ENCODE measurements at places on chromosomes 2 and 18.

- no peak for DNase-seq
Measured at GRCh38 chr2:174005801-174006419, 40.7 kb upstream of the SP3 start.

DNA sequence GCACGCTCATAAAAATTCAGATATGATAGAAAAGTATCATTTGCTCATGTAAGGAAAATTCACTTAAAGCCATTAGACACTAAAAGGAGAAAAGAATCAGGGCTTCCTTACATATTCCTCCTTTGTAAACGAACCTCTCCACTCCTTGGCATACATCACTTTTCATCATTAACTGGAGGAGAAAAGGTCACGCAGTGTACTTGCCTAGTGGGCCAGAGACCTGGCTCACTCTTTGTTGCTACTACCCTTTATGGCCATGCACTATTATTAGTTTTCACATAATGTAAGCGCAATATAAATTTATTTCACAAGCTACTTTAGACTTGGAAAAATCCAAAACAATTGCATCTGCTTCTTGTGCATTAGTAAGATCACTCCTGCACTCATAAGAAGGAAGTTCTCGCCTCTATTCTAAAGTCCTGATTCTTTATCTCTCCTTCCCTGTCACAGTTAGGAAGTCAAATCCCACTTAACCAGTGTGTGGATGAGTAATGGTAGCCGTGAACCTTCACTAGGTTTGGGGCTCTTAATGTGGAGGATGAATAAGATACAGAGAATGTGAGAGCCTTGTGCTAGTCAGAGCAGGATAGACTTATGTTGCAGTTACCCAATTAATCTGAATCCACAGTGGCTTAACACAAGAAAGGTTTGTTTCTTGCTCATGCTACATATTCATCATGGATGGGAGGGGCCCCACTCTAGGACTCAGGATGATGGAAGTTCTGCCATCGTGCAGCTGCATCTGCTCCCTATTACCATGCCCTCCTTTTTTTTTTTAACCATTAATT, 115.0 kb upstream of the GLS start:
- no peak for DNase-seq

DNA sequence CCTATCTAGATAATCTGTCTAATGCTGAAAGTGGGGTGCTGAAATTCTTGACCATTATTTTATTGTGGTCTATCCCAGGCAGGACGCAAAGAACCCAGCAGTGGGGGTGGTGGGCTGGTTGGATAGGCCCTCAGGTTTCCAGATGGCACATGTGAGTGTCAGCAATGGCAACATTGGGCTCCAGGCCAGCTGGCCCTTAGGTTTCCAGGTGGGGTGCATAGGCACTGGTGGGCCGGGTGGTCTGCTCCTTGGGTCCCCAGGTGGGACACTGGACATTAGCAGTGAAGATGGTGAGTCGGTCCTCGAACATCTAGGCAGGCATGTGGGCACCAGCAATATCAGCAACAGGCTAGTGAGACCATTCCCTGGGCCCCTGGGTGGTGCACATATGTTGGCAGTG, 680.3 kb upstream of the ACVR2A start:
- DNase-seq, result no peak

DNA sequence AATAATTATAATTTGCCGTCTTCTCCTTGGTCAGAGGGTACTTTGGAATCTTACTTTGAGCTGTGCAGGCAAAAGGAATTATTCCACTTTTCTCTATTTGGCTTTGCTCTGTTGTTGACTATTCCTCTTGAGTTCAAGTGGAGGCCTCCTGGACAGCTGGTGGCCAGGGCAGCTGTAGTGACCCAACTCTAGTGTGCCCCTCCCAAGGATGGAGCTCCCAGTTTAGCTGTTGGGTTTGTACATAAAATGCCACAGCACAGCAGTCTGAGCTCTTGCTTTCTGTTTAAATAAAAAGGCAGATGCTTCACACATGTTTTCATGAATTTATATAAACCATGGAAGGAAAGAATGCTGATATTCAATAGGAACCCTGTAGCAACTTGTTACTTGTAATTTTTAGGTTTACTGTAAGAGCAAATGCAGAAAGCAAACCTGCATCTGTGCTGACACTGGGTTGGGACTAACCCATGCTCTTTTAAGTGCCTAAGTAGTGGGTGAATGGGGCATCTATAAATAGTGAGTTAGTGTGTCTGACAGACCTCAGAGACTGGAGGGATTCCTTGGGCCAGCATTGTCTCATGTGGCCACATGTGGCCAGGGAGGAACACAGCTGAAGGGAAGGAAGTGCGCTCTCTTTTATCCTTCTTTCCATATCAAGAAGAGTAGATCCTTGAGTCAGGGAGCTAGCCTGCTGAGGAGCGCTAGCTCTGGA, 121.8 kb downstream of the FHOD3 start:
- no peak for DNase-seq

- DNase-seq, result no peak
Measured at GRCh38 chr2:35454966-35455638, 900.5 kb upstream of the CRIM1 start.

DNA sequence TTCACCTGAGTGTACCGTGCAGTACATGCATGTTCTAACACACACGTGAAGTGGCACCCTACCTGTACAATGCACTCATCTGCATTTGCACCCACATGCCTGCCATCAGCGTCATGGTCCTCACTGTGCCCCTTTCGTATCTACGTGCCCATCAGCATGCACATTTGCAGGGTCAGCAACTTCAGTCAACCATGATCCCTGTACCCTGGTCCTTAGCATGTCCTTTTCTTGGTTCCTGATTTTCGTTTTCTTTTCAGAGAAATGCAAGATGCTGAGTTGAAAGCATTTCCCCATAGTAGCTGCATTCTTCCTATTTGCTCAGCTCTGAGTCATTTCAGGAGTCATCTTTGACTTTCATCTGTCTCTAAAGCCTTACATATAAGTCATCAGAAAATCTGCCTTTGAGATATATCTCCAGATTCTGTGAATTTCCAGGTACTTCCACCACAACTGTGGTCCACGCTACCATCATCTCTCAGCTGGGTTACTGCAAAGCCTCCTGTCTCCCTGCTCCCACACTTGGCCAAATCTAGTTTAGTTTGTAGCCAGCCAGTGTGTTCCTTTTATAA, 14.7 kb upstream of the PUM2 start:
- no peak for DNase-seq

DNA sequence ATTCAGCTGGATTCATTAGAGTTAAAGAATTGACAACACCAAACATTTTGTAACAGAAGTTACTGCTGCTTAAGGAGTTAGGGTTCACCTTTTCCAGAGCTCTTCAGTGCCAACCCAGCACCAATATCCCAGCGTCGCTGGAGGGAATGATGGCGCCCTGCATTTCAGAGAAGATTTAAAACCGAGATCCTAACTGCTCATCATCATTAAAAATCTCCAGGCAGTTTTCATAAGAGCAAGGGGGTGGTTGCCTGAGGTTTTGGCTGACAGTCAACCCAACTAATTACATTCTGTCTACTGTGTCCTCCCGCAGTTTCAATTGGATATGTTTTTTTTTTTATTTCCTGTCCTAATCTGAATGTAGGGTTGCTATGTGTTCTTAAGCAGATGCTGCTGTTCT, 509.6 kb upstream of the TCF4 start:
- no peak for DNase-seq

DNA sequence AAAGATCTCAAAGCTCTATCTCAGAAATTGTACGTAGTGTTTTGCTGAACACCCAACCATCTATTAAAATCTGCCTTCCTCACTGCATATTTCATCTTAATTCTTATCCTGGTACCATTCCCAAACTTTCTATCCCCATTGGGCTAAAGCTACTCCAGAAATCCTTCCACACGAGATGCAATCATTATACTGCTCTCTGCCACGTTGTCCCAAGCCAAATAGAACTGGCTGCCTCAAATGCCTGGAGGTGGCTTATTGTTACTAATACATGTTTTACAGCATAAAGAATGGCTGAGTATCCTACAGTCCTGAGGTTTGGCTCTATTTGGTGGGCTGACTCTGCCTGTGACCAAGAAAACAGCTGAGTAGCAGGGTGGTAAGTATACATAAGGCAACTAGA, 306.0 kb upstream of the ACVR2A start:
- DNase-seq, result no peak

- DNase-seq, result no peak
Measured at GRCh38 chr2:121235542-121235941, 49.5 kb downstream of the TFCP2L1 start.

GRCh38 chr2:184125867-184126266, 472.5 kb upstream of the ZNF804A start:
- DNase-seq, result no peak

GRCh38 chr18:68564961-68565360, 149.9 kb downstream of the TMX3 start:
- no peak for DNase-seq

GRCh38 chr18:22391407-22392345, 26.0 kb downstream of the CTAGE1 start:
- no peak for DNase-seq

- no peak for DNase-seq
Measured at GRCh38 chr18:45712061-45712460, 11.9 kb upstream of the SLC14A1 start.

DNA sequence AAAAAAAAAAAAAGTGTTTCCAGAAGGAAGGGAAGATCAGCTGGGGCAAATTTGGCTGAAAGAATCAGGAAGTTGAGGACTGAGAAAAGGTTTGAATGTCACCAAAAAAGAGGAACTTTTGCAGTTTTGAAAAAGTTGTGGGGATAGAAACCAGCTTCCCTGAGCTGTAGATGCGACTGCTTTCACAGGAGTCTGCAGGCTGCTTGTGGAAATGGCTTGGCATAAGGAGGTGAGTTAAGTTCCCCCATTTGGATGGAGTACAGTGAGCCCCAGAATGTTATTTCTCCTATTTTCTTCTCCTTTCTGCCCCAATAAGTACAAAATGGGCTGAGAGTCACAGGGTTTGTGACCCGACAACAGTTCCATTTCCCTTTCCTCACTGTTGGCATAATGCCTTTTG, 16.5 kb upstream of the ME2 start:
- DNase-seq, result no peak

DNA sequence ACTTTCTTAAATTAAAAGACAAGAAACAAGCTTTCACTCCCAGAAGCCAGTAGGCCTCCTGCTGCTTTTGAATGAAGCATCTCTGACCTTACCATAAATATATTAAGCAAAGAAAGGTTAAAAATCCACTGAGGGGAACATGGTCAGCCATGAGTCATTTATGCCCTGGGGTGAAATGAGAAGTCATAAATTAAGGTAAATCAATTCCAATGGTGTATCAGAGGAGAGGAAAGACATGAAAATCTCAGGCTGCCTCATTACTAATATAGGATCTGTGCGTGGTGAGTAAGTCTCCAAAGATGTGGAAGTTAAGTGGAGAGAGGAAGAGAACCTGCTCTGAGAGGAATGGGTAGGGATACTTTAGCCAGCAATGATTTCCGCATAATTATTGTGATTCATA, 292.3 kb upstream of the CHAC2 start:
- no peak for DNase-seq

DNA sequence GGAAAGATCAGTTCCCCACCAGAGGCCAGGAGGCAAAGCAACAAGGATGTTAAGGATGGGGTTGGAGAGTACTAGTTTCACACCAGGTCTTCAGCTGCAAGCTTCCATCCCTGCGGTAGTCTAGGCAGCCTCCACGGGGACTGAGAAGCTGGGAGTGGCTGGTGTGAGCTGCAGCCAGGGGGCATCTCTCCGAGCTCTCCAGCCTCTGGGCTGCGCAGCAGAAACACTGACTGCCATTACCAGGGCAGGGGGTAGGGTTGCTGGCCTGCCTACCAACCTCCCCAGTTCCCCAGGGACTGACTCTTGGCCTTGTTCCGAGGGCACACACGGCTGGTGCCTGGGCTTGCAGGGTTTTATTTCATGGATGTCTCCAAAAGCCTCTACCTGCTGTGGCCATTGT, 15.9 kb downstream of the GATA6 start:
- no peak for DNase-seq

DNA sequence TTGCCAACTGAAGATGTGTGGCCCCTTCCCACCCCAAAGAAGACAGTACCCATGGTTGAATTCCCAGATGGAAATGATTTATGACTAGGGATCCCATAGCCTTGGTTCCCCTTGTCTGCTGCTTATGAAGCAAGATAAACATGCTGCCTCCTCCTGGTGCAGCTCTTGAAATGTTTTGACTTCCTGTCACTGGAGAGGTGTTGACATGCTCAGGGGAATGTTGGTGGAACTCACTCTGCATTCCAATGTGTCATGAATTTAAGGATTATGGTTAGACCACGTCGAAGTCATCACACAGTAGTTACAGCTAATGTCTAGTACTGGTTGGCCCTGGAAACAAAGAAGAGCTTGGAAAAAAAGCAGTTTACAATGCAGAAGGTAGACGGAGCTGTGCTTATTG, 69.0 kb upstream of the FAM110C start:
- DNase-seq, result no peak

DNA sequence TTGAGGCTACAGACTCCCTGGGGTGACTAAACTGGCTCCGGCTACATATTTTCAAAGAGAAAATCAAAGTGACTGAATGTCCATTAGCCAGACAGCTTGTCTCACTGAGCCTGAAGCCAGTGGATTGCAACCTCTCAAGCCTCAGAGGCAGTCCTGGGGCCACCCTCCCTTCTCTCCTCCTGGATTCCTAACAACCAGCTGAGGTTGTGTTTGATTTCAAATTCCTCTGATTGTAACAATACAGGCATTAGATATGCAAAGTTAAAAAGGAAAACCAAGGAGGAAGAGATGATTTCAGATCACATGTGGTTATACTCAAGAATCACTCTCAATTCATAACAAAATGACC, 101.0 kb upstream of the LMAN1 start:
- no peak for DNase-seq

- DNase-seq, result no peak
Measured at GRCh38 chr18:58605027-58606020, 23.6 kb downstream of the ALPK2 start.

DNA sequence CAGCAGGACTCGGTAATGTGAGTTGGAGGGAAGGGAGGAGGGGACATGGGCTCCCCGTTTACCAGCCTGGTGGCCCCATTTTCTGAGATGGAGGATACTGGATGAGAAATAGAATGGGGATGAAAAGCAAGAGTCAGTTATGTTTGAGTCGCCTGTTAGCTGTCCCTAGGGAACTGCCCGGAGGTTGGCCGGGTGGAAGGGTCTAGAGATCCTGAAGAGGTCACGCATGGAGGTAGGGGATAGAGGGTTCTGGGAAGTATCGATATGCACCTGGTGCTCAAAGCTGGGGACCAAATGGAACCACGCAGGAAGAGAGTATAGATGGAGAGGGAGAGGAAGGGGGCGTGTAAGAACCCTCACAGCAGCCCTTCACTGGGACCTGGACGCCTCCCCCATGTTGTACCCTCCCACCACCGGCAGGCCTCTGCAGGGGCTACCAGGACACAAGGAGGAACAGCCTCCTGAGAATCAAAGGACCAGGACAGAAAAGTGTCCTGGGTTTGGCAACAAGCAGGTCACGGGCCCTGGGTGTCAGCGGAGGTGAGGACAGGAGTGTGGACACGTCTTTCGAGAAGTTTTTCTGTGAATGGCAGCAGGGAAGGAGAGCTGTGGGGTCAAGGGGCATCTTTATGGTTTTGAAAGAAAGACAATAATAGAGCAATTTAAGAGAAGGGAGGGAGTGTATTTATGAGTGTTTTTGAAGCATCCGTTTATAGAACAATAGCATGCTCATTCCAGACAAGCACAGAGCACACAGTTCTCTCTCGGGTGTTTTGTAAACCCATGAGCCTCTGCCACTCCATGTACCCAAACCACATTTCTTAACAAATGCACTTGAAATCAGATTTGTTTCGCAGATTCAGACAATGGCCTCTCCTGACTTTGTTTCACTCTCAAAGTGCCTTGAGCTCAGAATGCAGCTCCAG, 132.2 kb downstream of the SMAD7 start:
- no peak for DNase-seq

GRCh38 chr2:35443087-35443486, 912.5 kb upstream of the CRIM1 start:
- no peak for DNase-seq

- no peak for DNase-seq
Measured at GRCh38 chr18:41790687-41791086, 164.3 kb upstream of the PIK3C3 start.

Data from NCI-H1048 (cell line).